ENCODE measurements at places on chromosomes 3 and 15. TPM values are rescaled to one million over a fixed set of nuclear protein-coding genes. Genes with fewer than 3 reads are reported as not detected.

DNA sequence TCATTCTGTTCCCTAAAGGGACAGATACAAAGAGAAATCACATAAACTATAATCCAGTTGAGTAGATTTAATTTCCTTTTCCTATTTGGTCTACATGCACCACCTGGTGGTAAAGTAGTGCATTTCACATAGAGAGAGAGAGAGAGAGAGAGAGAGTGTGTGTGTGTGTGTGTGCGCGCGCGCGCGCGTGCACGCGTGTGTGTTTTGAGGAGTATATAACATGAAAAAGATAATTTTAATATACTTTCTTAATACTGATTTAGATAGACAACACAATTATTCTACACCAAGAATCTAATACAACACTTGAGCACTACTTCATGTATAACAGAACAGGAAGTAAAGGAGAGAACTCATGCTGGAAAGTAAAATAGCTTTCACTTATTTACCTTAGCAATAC, 1.1 kb upstream of the FGF7 start:
- DNase-seq, result peak; percentile 12
- H3K4me3 ChIP-seq, result no peak overlapping the region
- no peaks in the 10 kb centered on the region for H3K36me3 ChIP-seq

DNA sequence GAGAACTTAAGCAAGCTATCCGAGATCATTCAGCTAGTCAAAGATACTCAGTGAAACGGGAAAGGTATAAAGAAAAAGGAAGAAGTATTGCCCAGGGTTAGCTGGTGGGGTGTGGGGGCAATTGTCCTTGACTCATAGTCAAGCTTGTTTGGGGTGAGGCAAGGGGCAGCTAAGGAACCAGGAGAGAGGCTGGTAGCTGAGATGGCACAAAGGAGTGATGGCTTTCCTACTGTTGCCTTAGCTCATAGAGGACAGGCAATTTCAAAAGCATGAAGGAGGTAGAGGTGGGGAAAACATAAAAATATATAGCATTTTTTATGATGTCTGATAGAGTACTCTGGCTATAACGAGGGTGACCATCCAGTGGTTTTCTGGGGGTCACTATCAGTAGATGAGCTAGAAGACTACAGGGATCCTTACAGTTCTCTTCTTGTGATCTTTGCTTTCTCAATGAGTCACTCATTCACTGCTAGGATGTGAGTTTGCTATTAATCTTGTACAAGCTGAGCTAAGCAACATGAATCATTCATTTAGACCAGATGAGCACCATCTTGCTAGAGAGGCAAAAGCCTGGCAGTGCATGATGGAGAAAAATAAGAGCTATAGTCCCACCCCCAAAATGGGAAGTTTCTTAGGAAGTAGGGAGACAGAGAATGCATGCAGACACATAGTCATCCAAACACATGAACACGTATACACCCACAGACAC, 207.1 kb upstream of the PFN2 start:
- H3K4me1 ChIP-seq, result no peaks in the 10 kb centered on the region
- DNase-seq, result no peak
- no peak overlapping the region for H3K27ac ChIP-seq
- no peaks in the 10 kb centered on the region for H3K27me3 ChIP-seq

DNA sequence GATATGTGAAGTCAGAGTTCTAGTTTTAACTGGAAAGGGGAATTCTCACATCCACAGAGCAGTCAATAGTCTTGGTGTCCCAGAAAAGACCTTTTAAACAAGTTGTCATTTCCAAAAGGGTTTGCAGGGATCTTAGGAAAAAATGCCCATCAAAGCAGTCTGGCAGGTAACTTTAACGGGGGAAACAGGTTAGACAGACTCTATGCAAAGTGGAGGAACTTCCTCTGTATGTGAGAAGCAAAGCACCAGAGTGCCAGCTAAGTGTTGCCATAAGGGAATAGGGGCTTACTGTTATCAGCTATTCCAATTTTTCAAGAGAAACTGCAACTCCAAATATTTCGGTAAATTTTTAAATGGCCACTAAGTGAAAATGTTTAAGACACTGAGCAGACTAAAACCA, 307.9 kb upstream of the MDFIC2 start:
- no peak for DNase-seq
- H3K27ac ChIP-seq, result no peak overlapping the region
- H3K36me3 ChIP-seq, result no peaks in the 10 kb centered on the region

DNA sequence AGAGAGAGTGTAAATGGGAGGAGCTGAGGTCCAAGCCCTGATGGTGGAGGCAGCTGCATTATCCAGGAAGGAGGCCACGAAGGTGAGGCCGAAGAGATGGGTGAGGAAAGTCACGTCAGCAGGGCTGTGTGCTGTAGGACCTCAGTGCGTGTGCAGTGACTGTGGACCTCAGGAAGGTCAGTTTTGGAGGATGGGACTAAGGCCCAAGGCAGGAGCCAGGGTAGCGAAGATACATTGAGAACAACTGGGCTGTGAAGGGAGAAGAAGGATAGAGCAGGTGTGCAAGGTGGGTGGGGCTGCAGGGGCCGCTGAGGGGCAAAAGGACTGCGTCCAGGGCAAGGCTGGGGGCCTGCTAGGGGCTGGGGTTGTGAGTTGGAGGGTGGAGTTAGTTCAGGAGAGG, 4.9 kb downstream of the KLHL40 start:
- no peaks in the 10 kb centered on the region for H3K4me1 ChIP-seq
- no peak for DNase-seq
- H3K36me3 ChIP-seq, result no peaks in the 10 kb centered on the region
- H3K27me3 ChIP-seq, result no peaks in the 10 kb centered on the region
- H3K4me3 ChIP-seq, result no peak overlapping the region

GRCh38 chr3:31522152-31522551, 10.6 kb upstream of the STT3B start:
- H3K27me3 ChIP-seq, result no peaks in the 10 kb centered on the region
- H3K4me1 ChIP-seq, result no peaks in the 10 kb centered on the region
- DNase-seq, result no peak
- no peaks in the 10 kb centered on the region for H3K36me3 ChIP-seq

- no peak overlapping the region for H3K27ac ChIP-seq
- no peaks in the 10 kb centered on the region for H3K27me3 ChIP-seq
- H3K36me3 ChIP-seq, result no peaks in the 10 kb centered on the region
- no peak for DNase-seq
- peaks cover 6% of the 10 kb centered on the region for H3K4me1 ChIP-seq
Measured at GRCh38 chr3:160003520-160004128, 15.0 kb downstream of the IL12A start.

GRCh38 chr3:117350371-117350770, 640.8 kb downstream of the TUSC7 start:
- no peaks in the 10 kb centered on the region for H3K36me3 ChIP-seq
- H3K27me3 ChIP-seq, result no peaks in the 10 kb centered on the region
- DNase-seq, result no peak
- H3K4me3 ChIP-seq, result no peak overlapping the region

GRCh38 chr15:99604865-99605264, 39.1 kb downstream of the MEF2A start:
- no peak for DNase-seq
- H3K27me3 ChIP-seq, result no peaks in the 10 kb centered on the region
- H3K4me1 ChIP-seq, result peaks cover 15% of the 10 kb centered on the region
- no peak overlapping the region for H3K4me3 ChIP-seq
- H3K27ac ChIP-seq, result peak overlapping the region; percentile 21

Gene USP4
- polyA plus RNA-seq, result 69.6 TPM

Gene IGF2BP2
- polyA plus RNA-seq, result 0.11 TPM

Gene TGFBR2
- polyA plus RNA-seq, result 0.12 TPM
